AG08395 (cell line): ENCODE measurements at places on chromosomes 5 and 9.
A peak's percentile ranks its signal among the peaks of the same experiment; 100 is the strongest.

DNA sequence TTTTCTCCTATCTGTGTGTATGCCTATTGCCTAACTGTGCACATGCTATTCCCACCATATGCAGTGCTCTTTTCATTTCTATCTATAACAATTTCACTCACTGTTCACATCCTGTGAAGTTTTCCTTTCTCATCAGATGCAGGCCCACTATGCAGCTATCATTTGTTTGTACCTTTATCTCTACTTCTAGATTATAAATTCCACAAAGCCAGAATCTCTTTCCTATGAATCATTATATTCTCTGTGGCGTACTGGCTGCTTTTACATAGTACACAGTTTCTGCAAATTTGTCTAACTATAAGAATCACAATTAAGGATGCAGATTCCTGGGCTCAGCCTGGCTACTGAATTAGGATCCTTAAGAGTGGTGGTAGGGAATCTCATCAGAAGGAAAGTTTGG lies 600.8 kb upstream of the ARRDC3 start:
- no peak for DNase-seq

- DNase-seq = no peak
Observed at GRCh38 chr5:132826424-132827082, 3.9 kb downstream of the SHROOM1 start.

GRCh38 chr5:75053054-75053303 lies 621 bp upstream of the GCNT4 start:
- no peak for DNase-seq

DNA sequence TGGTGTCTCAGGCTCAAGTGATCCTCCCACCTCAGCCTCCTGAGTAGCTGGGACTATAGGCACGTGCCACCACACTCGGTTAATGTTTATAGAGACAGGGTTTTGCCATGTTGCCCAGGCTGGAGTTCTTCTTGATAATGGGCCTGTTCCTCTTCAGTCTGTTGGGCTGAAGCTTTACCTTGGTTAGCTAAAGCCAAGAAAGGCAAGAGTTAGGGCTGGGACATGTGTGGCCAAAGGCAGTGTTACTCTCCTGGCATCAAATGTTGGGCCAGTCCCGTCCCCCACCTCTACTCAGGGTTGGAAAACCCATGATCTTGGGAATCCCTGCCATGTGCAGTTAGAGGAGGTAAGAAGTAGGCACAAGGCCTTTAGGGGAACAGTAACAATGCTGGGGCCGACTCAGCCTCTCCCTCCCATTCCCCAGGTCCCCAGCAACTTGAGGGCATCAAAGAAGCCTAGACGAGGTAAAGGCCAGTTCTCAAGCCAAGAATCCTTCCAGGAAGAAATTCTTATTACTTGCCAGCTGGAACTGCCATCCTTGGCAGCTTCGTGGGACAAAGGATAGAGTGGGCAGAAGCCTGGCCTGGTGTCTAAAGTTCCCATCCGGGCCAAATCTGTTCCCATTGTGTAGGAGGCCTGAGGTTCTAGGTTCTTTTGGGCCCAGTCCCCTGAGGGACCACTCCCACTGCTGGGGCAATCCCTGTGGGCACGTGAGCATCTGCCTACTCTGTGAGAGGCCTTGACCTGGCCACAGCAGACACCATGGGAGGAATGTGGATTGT lies 4.5 kb downstream of the EGR1 start:
- no peak for DNase-seq

DNA sequence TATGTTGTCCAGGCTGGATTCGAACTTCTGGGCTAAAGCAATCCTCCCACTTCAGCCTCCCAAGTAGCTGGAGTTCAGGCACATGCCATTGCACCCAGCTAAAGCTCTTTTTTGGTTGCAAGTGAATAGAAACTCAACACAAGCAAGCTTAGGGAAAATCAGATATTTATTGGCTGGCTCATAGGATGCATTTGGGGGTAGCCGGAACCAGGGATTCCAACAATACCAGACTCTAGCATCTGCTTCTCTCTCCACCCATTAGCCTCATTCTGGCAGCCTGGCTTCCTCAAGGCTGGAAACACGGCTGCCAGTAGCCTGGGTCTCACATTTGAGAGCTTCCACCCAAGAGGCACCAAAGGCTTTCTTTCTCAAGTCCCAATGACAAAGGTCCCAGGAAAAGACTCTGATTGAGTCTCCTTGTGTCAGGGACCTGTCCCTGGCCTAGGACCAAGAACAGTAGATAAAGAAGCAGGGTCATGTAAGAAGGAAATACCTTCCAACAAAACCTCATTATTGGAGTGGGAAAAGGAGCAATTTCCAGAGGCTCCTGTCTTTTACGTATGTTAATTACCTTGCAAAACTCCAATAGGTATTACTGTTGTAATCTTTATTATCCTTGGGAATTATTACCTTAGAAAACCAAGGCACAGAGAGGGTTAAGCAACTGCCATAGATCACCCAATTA lies 23.0 kb upstream of the B4GALT1 start:
- DNase-seq = no peak

GRCh38 chr9:93099551-93100275 lies 3.7 kb downstream of the CARD19 start:
- DNase-seq = no peak

DNA sequence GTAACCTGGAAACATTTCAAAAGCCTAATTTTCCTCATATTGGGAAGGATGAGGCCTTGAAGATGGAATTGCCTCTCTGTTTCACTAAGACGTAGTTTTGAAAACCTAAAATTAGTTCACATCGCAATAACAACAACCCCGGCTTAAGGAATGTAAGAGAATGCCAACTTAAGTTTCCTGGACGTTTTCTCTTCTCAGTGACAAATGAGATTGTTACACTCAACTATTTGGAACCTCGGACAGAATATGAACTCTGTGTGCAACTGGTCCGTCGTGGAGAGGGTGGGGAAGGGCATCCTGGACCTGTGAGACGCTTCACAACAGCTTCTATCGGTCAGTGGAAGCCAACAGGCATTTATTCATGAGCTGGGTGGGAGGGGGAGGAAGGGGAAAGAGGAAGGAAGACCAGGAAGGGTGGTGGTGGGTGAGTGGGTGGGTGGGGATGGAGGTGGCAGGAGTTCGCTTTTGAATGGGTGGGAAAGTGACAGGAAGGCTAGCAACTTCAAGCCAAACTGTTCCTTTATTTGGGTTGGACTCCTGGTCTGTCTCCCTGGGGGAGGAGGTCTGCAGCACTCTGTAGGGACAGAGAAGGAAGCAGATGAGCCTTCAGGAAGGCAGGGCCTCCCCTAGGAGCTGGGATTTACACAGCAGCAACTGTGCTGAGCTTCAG lies 83.4 kb downstream of the TEK start:
- DNase-seq = no peak

DNA sequence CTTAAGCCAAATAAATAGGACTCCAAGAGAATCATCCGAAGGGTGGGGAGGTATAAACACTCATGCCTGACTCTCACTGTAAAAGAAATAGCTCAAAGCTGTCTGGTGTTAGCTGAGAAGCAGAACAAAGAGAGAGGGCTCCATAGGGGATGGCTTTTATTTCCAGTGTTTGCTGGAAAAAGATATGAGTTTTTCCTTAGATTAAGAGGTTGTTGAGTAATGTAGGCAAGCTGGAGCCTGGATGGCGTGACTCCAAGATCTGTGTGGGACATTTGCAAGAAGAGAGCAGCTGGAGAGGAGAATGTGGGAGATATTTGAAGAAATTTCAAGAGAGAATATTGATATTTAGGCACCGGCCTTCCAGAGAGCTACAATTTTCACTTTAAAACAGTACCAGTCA lies 793.7 kb upstream of the RGMB start:
- DNase-seq = peak; percentile 5

DNA sequence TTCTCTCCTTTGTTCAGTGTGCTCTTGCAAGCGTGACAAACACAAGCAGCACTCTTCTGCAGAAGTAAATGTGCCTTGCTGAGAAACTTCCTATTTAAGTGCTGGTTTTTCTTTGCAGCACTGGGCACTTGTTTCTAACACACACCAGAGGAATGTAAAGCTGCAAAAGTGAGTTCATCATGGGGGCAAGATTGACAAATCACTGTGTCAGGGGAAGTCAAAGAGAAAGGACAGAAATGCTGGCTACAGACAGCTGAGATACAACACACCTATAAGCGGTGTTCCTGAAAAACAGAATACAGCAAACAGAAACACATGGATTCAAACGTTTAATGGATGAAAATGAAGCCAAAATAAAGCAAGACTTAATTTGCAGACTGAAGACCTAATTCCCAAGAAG lies 19.6 kb downstream of the ROR2 start:
- no peak for DNase-seq

DNA sequence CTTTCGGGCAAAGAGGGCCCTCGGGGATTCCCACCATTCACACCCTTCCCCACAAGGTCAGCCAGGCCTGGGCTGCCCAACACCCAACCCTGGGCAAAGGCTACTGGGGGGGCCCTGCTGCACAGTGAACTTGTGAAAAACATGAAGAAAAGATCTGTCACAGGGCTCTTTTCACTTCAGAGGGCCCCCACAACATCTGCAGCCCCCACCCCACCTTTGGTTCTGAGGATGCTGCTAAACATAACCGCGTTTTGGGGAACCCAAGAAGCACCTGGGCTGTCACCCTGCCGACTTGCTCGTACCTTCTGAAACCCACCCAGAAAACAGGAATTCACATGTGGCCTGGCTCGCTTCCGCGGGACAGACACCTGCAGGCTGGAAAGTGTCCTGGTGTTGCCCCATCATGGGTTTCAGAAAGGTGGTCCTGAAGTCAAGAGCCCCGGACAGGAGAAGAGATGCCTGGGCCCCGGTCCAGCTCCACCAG lies 29.3 kb downstream of the B4GALT1 start:
- DNase-seq = no peak

DNA sequence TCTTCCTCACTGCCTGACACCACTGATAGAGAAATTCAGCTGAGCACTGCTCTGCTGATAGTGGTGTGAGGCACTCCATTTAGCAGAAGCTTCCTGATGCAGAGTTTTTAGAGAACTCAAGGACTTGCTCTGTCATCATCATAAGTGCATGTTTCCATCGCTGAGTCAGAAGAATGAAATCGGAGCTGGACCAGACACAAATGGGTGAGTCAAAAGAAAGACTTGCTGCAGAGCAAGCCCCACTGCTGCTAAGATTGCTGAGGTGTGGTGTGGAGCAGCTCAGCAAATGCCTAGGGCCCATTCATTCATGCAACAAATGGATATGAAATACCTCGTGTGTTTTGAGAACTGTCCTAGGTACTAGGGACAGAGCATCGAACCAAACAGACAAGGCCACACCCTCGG lies 410.2 kb upstream of the SLC30A5 start:
- DNase-seq = peak; percentile 91

- no peak for DNase-seq
Observed at GRCh38 chr9:105302728-105303127, 58.3 kb downstream of the SLC44A1 start.
